NCI-H187 (cell line): ENCODE measurements at places on chromosomes 6 and 20.

- no peak for DNase-seq
Measured at GRCh38 chr6:46998436-46999017, 43.6 kb downstream of the ADGRF1 start.

DNA sequence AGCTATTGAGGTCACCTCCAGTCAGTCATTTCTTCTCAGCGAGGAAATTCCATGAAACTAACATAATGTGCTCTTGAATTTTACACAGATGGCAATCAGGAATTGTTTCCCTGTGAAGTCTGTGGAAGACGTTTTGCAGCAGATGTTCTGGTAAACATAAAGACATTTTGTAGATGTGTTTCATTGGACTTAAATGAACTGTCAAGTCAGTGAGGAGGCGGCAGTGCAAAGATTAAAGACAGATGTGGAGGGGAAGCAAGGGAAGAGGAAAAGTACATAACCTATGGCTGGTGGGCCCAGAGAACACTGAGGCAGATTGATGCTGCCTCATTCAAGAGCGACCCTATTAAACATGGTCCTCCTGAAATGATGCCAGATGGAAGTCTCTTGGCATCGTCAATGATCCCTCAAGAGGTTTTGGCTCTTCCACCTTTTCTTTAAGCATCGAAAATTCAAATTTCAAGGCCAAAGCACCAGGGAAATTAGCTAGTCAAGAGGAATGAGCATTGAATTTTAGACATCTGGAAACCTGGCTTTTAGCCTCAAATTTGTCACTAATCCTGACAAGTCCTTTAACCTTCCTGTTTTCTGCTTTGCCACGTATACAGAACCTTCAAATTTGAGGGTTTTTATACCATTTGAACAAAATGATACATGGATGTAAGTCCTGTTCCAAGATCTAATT is 20.1 kb downstream of the ZC2HC1B start:
- DNase-seq: no peak

DNA sequence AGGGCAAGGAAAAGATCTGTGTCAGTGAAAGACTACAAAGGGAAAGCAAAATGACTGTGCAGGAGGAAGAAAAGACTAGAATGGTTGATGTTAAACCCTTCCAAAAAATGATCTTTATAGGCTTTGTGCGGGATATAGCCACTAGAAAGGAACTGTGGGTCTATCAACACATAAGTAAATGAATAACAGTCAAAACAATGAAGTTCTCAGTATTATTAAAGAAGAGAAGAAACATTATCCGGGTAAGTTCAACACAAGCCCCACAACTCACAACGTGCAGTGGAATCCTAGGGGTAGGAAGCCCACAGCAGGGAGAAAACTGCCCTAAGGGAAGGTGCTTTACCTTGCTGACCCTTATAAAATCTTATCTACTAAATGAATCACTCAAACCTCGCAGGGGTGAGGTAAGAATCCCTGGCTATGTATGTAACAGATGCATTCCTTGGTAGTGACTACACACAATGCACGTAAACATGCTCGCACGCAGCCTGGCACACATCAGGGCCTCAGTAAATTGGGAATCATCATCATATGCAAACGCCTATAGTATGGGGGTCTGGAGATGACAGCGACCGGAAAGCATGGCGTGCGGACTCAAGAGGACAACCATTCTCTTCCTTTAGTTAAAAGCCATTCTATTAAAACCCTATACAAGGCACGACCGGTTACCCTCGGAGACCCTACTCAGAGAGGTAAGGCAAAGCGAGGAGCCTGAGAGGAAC is 11.3 kb downstream of the TFAP2A start:
- no peak for DNase-seq

DNA sequence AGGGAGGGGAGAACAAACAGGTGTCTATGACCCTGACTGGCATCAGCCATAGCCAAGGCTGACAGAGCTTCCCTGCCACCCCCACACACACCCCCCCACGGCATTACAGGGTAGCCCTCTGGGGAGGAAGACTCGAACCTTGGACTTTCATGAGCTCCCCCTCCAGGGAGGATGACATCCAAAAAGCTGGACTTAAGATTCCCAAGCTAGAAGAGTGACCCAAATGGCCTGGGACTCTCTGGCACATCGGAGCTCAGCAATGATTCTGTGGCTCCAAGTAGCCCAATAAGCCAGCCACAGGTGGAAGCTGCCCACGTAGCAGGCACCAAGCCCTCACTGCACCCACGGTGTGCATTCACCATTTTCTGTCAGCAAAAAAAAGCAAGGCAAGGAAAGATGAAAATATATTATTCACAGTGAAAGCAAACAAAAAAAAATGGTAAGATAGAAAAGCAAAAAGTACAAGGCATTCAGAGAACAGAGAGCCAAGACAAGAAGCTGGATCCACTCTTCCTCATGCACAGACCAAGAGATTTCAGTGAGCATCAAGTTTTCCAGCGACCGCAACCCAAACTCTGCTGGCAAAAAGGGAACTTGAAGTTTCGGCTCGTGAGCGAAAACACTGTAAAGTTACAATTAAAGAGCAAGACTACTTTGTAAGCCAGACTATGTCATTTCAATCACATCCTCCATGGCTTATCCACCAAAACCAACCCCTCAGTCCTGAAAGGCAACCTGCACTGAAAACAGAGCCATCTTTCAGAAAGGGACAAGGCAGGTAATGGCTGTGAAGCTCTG is 10.9 kb downstream of the JAG1 start:
- no peak for DNase-seq

GRCh38 chr6:10981409-10981808 is 62.7 kb downstream of the ELOVL2 start:
- no peak for DNase-seq

DNA sequence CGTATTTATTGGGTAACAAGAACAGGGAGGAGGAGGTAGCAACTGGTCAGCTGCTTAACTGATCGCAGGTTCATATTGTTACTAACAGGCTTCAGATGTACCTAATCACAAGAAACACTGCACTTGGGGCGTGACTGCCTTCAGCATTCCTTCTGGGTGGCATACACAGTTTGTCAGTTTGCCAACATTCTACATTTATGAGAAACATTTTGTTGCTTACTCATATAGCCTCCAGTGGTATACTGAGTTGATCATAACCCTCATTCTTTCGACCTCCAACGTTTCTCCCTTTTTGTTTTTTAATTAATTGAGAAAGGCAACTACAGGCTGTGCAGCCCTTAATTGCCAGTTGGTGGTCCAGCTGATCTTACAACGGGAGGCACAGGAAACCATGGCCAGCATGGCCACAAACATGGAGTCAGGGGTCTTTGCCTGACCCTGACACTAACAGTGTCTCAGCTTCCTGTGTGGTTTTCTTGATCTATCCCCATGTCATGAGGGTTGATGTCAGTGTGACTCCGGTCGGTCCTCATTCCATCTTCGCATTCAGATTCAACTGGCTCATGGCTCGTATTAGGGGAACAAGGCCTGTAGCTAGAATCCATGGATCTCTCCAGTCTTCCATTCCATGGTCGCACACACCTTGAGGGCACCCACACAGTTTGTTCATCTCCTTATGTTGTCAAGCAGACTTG is 9.4 kb downstream of the EPB41L2 start:
- no peak for DNase-seq

- DNase-seq: no peak
Measured at GRCh38 chr20:8854571-8854970, 214.3 kb upstream of the PLCB4 start.

DNA sequence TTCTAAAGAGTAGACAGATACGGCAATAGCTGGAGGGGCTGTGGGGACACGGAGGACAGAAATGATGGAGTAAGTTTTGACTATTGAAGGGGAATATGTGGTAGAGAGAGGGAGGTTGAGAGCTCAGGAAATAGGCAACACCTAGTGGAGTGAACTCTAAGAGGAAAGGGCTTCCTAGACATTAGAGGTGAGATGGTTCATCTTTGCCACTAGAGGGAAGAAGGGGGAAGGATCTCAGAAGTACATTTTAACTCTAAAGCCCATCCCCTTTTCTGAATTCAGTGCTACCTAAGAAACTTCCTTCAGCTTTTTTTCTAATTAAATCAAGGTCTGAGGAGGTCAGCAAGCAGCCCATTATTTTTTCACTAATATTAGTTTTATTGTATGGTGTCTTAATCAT is 689.4 kb upstream of the MAP3K7 start:
- no peak for DNase-seq

- DNase-seq: no peak
Measured at GRCh38 chr6:30670760-30671527, 1.9 kb downstream of the DHX16 start.
